ENCODE measurements at places on chromosomes 7 and 10.

GRCh38 chr10:78875932-78876331, 192.8 kb upstream of the ZMIZ1 start:
- no peak for DNase-seq

GRCh38 chr7:114663502-114663901, 248.9 kb downstream of the FOXP2 start:
- DNase-seq: no peak

GRCh38 chr10:99633832-99634231, 13.6 kb upstream of the SLC25A28 start:
- no peak for DNase-seq

DNA sequence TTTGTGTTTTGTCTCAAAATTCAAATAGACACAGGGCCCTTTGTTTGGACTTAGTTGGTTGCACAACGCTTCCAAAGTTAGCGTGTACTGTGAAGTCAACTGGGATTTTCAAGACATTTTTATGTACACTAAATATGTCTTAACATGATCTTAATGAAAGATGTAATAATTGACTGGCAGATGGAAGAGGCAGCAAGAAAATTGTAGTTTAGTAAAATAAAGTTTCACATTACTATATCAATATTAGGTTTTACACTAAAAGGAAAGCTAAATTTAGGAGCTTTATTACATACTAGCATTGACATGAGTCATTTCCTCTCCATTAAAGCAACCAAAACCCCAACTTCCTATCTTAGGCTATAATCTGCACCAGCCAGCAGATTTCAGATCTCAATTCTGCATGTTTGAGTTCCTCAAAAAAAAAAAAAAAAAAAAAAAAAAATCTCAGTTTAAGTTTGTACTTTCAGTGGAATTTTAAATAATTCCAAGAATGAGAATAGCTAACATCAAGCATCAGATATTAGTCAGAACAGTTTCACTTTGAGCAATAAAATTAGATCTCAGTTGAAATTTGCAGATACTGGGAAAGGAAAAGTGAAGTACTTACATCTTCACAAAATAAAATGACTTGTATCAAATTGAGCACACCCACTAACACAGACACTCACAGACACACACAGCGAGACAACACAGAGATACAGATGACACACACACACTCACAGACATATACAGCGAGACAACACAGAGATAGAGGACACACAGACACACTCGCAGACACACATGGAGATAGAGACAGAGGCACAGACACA, 346.6 kb upstream of the KLF6 start:
- peak; percentile 30 for DNase-seq

DNA sequence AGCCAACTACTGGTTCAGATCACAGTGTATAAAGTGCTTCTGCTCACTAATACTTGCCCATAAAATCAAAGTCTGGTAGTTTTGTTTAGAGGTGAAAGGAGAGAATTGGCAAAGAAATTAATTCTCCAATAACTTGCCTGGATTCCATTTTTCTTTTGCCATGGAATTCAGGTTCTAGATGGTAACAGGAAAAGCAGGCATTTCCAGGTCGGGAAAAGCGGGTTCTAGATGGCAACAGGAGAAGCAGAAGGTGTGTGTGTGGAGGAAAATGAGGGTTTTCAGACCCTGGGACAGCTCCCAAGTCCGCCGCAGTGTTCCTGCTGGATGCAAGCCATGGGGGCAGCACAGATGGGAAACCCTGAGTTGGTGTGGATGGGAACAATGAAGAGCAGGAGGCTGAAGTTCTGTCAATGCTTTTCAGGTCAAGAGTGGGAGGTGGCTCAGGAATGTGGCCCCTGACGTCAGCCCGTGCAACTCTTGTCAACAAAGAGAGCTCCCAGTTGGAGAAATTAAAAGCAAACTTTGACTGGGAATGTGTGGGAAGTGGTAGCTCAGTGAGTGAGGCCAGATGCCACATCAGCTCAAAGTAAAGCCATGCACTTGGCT, 696.7 kb downstream of the LRMDA start:
- DNase-seq: no peak

GRCh38 chr7:105003275-105003674, 10.7 kb upstream of the KMT2E start:
- DNase-seq: no peak

- no peak for DNase-seq
These were observed 3.2 kb downstream of the IL6 start for GRCh38 chr7:22730066-22730710.

DNA sequence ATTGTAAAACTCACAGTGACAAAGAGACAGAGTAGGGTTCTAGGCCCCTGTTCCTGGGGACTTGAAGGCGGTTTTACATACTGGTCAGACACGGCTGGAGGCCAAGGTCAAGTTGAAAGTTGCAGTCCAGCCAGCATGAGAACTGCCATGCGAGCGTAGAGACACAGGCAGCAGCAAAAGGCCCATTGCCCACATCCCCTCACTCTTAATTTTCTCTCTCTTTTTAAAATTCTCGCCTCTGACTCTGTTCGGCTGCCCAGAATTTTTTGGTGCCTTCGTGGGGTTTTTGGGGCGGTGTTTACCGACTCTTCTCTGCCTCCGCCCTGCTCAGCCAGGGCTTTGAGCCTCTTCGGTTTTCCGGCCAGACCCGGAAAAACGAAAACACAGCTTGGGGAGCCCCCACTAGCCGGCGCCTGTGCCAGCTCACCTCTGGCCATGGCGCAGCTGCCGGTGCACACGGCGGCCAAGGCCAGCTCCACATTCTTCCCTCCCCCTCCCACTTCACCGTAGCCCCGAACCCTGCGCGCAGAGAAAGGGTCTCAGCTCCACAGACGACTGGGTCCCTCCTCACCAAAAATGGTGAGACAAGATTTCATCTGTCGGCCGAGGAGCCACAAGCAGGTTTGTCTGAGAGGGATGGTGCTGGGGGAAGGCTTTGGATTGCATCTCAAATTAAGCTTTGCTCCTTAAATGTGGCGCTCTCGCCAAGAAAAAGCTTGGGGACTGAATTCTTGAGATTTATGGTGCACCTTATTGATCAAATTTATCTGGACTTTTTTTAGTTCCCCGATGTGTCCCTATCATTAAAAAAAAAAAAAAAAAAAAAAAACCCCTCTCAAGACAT, 2.3 kb upstream of the HOXA13 start:
- DNase-seq: no peak

DNA sequence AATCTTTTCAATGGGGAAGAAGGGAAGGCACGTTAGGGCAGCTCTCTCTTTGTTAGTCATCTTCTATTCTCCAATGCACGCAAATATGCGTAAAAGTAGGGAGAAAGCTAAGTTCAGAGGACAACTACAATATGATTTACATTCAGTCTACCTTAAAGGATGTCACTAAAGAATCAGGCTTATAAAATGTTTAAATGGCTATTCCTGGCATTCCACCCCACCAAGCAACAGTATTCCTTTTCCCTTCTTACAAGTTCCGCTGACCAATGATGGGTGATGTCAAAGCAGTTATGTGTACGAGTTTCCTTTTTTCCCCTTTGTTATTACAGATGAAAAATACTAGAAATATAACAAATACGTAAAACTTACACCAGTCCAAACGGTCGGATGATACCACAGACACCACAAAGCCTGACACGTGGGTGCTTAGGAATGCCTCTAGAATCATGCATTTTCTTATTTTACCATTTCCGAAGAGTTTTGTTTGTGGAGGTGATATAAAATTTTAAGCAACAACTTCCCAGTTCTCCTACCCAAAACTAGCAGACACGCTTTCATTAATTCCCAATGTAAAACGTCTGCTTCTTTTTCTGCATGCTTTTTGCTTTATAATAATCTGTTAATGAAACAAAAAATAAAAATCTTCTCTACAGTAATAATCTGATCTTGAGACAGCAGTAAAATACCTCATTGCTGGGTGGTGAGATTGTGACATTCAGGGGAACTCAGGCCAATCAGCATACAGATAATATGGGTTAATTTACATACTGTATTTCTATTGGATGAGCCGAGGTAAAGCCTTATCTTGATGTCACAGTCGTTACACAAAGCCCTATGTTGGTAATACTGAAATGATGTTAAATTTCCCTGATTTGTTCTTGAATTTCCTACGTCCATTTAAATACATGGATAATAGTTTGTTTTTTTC, 708 bp upstream of the GPR85 start:
- DNase-seq: no peak

- DNase-seq: no peak
These were observed 671.4 kb upstream of the GALNT17 start for GRCh38 chr7:70460562-70460961.

DNA sequence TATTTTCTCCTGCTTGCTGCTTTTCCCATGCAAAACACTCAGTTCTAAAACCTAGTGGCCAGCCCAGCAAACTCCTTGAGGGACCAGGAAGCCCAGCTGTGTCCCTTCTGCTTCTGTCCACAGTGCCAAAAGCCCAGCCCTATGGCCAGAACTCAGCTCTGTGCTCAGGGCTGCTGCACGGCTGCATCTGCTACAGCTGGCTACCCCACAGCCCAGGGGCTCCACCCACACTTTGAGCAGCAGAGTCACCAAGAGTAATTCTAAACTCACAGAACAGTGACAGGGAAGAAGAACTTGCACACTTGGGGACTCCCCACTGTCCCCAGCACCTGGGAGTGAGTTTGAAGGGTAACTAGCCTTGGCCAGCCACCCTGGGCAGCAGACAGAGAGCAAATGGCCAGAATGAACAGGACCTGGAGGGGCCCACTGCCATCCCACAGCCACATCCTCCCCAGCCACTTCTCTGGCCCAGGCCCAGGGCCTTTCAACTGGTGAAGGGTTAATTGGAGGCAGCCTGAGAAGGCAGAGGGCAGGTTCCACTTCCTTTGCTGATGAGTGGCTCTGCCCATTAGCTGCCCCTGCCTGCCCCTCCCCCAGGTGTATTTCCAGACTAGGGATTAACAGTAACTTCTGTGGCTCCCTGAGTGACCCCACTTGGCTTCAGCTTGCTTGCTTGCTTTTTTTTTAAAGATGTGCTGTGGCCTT, 28.1 kb upstream of the TRIM8 start:
- DNase-seq: no peak

DNA sequence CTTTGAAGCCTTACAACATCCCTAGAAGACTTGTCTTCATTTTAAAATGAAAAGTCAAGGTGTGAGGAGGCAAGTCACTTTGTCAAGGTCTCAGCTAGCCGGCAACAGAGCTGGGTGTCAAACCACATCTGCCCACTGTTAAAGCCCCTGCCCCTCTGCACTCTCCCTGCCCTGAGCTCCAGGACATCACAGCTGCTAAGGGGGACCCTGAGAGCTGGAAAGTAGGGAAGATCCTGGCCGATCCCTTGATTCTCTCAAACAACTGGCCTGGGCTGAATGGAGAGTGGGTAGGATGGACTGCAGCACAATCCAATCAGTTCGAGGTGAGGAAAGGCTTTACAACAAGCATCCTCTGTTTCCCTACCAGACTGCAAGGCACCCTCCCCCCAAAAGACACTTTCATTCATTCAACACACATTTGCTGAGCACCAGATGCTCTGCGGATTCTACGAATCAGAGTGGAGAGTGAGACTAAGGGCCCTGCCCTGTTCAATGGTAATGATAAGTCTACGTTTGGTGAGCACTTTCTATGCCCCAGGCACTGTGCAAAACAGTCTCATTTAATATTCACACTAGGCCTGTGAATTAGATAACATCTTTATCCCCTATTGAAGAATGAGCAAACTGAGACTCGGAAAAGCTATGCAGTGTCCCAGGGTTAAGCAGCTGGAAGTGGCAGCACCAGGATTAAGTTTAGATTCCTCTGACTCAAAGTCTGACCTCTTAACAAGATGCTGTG, 148.1 kb downstream of the HERPUD2 start:
- DNase-seq: no peak

- DNase-seq: peak; percentile 36
These were observed 95.4 kb downstream of the ELMO1 start for GRCh38 chr7:37352974-37353948.

DNA sequence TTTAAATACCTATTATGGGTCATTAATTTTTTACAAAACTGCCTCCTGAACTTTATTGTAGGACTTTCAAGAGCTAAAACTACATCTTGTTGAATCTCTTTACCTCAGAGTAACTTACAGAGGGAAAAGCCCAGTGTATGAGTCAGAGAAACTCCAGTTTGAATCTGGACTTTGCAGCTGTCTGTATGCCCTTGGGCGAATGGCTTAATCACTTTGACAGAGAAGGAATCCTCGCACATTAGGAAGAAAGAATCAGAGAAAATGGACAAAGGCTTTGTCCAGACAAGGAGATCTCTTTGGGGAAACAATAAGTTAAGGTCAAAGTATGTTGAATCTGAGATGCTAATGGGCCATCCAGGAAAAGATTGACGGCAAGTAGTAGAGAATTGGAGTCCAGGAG, 484.2 kb upstream of the CELF2 start:
- DNase-seq: no peak

GRCh38 chr10:61987537-61987936, 86.0 kb downstream of the ARID5B start:
- no peak for DNase-seq

- no peak for DNase-seq
These were observed 152.2 kb downstream of the CRPPA start for GRCh38 chr7:16268821-16269768.

DNA sequence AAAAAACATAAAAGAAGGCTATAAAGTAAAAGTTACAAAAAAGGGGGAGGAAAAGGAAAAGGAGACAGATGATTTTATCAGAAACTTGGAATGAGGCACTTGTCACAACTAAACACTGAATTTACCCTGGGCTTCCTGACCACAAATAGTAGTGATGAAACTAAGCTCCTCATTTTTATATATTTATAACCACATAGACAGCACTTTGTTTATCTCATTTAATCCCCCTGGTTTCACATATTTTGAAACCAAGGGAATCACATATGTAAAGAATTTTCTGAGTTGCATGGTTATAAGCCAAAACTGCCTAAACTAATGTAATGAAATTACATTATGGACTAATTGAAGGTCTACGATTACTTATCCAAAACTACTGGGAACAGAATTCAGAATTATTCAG, 39.6 kb upstream of the MET start:
- DNase-seq: no peak

- no peak for DNase-seq
These were observed 223.9 kb downstream of the FRMD4A start for GRCh38 chr10:14106828-14107227.
